ENCODE measurements at places on chromosomes 11 and 22.

GRCh38 chr22:29512031-29512430 is 32.0 kb downstream of the NEFH start:
- DNase-seq = no peak

- no peak for DNase-seq
These were observed 275.4 kb downstream of the DYNC2H1 start for GRCh38 chr11:103384652-103385051.

GRCh38 chr11:30125456-30125855 is 105.4 kb upstream of the FSHB start:
- no peak for DNase-seq

DNA sequence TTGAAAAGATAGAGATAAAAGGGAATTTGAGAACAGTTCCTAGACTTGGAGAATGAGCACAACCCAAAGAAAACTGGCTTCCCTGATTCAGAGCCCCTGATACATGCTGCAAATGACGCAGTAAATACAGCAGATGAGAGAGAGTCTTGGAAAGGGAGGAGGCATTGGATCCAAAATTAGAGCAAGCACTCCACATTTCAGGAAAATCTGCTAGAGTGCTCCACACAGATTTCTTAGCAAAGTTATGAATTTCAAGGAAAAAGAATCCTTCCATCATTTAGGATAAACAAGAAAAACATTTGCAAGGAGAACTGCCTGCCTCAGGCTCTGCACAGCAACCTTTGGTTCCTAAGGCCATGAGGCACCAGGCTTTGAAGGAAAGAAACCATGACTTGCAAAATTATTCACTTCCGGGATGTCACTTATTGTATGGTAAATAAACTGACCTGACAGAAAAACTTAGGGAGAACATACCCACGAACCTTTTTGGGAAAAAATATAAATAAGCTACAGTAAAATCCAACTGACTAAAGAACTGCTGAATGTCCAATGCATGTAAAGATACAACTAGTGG is 89.8 kb upstream of the RTL6 start:
- DNase-seq = no peak

DNA sequence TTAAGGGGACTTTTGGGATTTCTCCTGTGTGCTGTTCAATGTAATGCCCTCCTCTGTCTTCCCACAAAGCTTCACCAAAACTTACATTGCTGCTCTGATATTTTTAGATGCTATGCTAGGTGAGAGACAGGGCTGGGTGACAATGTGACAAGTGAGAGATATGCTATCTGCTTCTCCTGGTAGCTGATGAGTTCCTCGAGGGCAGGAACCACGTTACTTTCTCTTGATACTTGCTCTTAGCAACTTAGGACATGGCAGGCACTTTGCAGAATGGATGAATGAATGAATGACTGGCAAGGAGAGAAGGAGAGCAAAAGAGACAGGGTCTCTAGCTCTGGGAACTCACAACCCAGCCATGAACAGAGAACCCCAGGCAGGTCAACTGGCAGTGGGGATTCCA is 115.4 kb downstream of the C11orf58 start:
- no peak for DNase-seq

DNA sequence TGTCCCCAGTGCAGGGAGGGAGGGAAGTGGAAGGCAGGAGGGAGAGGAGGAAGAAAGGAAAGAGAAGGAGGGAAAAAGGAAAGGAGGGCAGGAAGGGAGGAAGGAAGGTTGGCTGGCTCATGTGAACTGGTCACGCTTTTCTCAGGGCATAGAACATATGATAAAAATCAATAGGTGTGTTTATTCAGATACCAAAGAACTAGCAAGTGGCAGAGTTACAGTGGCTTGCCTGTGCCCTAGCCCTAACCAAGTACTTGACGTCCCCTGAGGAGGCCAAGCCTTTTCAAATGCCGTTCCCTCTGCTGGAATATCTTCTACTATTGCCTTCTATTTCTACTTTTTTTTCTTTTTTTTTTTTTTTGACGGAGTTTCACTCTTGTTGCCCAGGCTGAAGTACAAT is 33.5 kb downstream of the CHRDL2 start:
- no peak for DNase-seq

DNA sequence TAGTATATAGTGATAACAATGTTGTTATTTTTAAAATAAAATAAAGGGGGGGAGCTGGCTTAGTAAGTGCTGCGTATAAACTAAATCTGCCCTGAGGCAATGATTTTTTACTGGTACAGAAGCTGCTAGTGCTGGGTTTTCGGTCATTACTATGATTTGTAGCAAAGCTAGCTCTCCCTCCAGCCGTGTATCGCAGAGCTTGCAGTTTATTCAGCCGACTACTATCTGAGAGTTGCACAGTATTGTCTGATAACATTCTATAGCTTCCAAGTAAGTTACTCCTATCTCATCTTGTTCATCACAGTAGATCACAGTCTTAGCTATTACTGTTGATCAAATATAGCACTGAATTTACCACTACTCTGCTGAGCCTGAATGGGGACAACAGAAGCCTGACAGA is 805.5 kb upstream of the ARHGAP42 start:
- DNase-seq = no peak

DNA sequence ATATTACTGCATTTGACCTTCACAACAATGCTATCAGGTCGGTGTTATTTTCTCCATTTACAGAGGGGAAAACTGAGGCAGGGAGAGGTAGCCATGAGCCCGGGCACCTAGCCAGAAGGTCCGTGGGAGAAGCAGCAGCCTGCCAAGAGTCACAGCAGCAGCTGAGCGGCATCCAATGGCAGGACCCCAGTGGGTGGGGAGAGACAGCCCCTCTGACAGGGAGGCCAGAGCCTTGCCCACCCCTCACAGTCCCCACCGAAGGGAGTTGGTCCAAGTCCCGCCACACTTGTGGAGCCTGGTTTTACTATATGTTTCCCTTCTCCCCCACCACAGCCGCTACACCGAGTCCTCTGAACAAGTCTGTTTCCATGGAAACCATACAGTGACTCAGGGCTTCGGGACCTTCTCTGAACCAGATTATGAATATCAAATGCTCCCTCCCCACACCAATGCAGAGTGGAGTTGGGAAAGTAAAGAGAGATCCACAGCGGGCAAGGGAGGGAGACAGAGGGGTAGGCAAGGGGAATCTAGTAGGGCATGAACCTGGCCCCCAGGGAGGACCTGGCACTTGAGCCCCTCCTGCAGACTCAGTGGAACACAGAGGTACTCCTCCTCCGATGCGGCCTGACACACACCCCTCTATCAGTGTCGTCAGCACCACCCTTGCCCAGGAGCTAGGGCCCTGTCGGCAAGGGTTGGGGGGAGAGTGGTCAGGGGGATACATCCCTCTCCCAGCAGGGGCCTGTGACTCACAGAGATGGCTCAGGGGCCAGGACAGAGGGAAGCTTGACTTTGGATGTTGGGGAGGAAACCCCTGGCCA is 2.5 kb downstream of the CHST1 start:
- DNase-seq = peak; percentile 71
